ENCODE measurements at places on chromosomes 1 and 21. TPM values are rescaled to one million over a fixed set of nuclear protein-coding genes. Genes with fewer than 3 reads are reported as not detected.

The GALE gene
- 40.7 TPM for total RNA-seq

The P3R3URF gene
- not detected for total RNA-seq

The ESPN gene
- 0.99 TPM for total RNA-seq

GRCh38 chr1:216765346-216766300 lies 42.4 kb upstream of the ESRRG start:
- H3K4me3 ChIP-seq, result no peak overlapping the region
- no peaks in the 10 kb centered on the region for H3K27me3 ChIP-seq
- H3K27ac ChIP-seq, result no peak overlapping the region
- H3K36me3 ChIP-seq, result no peaks in the 10 kb centered on the region
- no peaks in the 10 kb centered on the region for H3K4me1 ChIP-seq
- DNase-seq, result no peak

- H3K4me1 ChIP-seq, result peaks cover 58% of the 10 kb centered on the region
- peak overlapping the region; percentile 28 for H3K27ac ChIP-seq
- peak; percentile 24 for DNase-seq
- H3K27me3 ChIP-seq, result no peaks in the 10 kb centered on the region
Measured at GRCh38 chr1:211378844-211379243, 52.2 kb downstream of the TRAF5 start.

Measured in activated CD8-positive, alpha-beta T cell treated with anti-CD3 and anti-CD28 coated beads for 36 hours (primary cell).